SK-N-DZ (cell line): ENCODE measurements at places on chromosomes 7 and 10.
A peak's percentile ranks its signal among the peaks of the same experiment; 100 is the strongest.

GRCh38 chr7:92461027-92462003 is 14.0 kb downstream of the GATAD1 start:
- DNase-seq, result peak; percentile 44

DNA sequence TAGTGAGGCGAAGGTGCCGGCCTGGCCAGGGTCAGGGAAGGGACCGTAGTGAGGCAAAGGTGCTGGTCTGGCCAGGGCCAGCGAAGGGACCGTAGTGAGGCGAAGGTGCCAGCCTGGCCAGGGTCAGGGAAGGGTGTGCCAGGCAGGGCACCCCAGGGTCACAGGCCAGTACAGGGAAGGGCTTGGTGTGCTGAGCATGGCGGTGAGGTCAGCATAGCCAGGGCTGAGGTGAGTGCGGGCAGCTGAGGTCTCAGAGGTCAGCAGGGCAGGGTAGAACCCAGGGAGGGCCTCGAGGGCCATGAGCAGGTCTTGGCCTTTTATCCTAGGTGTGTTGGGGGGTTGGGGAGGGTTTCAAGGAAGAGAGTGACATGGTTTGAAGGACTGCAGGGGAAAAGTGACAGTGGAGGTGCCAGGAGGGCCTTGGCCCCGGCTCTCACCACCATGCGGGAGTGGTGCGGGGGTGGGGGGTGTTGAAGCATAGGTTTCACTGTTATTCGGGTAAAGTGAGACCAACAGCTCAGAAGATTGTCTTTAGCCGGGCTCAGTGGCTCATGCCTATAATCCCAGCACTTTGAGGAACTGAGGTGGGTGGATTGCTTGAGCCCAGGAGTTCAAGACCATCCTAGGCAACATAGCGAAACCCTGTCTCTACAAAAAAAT is 93.3 kb downstream of the CHST15 start:
- DNase-seq, result no peak

- DNase-seq, result no peak
Observed at GRCh38 chr7:149791411-149792219, 18.2 kb upstream of the ZNF467 start.

- DNase-seq, result peak; percentile 35
Observed at GRCh38 chr7:28179120-28180030, 1.2 kb downstream of the JAZF1 start.

DNA sequence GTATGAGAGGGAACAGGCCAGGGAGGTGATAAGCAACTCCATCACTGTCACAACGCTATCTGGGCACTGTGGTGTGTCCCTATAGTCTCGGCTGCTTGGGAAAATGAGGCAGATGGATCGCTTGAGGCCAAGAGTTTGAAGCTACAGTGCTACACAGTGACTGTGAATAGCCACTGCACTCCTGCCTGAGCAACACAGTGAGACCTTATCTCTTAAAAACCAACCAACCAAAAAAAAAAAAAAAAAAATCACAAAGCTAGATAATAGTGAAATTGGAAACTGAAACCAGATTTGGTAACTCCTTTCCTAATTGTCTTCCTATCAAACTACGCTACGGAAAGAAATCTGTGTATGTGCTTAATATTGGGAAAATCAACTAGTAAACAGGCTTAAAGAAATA is 14.1 kb downstream of the MICU1 start:
- DNase-seq, result no peak

GRCh38 chr10:76885816-76886215 is 751.8 kb downstream of the KCNMA1 start:
- peak; percentile 44 for DNase-seq

DNA sequence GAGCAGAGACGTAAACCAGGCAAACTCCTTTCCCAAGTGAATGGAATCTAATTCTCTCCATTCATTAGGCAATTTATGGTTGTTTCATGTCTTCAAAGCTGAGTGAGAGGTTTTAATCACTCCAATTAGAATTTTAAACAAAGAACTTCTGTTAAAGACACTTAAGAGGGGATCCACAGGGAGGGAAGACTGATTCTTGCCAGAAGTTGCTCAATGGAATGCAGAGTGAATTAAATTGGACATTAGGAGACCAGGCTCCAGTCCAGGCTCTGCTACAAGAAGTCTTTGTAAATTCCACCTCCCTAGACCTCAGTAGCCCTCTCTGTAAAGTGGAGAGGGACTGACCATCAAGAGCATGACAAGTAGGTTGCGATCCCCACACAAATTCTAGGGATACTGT is 130.7 kb upstream of the TMEM72 start:
- DNase-seq, result no peak

DNA sequence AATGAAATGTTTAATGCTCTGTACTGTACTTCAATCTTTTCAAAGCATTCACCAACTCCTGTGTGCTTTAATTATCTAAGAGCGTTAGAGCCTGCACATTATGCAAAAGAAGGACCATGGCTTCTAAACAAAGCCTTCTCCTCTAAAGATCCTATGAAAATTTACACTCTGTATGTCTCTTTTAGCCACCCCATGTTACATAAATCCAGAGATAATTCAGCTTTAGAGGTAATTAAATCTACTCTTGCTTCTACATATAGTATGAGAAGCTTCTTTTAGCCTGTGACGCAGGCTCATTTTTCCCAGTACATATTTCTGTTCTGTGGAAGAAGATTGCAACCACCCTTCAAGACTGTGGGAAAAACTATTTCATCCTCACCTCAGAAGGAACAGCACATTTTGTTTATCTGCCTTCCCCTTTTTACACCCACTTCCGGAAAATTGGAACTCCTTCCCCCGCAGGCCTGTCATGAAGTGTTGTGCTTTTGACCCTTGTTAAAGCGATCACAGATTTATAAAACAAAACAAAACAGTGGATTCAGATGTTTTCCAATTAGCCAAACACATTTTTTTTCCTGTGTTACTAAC is 8.1 kb upstream of the TAS2R16 start:
- no peak for DNase-seq

DNA sequence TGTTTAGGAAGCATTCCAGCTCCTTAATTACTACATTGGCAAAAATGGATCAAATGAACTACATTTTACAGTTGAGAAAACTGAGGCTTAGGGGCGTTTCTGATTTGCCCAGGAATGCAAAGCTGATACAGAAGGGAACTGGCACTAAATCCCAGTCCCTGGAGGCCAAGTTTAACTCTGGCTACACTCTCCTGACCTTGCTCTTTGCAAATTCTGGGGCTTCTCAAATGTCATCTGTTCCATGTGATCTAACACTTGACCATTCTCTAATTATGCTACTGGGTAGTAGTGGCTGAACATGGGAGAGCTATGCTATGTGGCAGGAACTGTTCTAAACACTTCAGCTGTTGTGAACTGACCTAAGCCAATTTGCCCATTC is 11.3 kb upstream of the HABP2 start:
- no peak for DNase-seq

DNA sequence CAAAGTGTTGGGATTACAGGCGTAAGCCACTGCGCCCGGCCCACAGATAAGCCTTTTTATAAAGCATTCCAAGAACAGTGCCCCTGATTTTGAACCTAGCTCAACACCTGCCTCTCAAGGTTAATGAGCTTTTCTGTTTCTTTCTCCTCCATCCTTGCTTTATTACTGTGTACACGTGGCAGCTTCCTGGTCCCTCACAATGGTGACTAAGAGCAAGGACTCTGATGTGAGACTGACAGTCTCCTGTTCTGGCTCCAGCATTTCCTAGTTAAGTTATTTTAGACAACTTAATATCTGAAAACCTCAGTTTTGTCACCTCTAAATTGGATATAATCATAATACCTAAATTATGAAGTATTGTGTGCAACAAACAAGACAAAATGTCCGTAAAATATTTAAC is 9.9 kb downstream of the HABP2 start:
- no peak for DNase-seq

DNA sequence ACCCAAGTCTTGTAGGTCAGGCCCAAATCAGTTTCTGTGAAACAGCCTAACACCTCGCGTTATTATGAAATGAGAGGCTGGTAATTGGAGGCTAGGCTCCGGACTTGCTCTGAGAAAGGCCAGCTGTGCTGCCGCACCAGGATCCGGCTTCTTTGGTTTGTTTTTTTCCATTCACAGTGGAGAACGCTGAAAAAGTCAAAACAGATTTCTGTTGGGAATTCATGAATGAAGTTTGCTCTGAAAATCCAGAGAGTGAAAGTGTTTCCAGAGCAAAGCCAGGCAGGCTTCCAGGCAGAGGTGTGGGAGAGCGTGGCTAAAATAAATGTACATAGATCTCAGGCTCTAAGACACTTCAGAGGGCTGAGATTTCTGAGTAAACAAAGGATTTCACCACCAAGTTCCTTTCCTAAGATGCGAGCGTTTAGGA is 240.1 kb downstream of the TRIL start:
- no peak for DNase-seq

GRCh38 chr10:77156406-77156879 is 481.2 kb downstream of the KCNMA1 start:
- DNase-seq, result no peak

- DNase-seq, result no peak
Observed at GRCh38 chr7:47846138-47846836, 102.0 kb downstream of the PKD1L1 start.

GRCh38 chr10:122279725-122280141 is 8.6 kb downstream of the BTBD16 start:
- peak; percentile 60 for DNase-seq

DNA sequence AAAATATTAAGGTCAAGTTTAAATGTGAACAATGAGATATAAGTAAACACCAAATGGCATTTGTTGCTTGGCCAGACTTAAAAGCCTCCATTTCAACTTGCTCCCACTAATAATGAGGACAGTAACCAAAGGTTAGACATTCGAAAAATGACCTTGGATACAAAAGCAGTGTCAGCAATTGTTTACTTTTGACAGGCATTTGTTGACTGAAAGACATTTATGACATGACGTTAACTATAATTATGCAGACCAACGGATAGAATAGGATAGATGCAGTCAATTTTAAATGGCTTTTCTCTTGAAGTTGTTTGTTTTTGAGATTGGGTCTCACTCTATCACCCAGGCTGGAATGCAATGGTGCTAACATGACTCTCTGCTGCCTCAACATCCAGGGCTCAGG is 6.3 kb upstream of the WNT16 start:
- no peak for DNase-seq

DNA sequence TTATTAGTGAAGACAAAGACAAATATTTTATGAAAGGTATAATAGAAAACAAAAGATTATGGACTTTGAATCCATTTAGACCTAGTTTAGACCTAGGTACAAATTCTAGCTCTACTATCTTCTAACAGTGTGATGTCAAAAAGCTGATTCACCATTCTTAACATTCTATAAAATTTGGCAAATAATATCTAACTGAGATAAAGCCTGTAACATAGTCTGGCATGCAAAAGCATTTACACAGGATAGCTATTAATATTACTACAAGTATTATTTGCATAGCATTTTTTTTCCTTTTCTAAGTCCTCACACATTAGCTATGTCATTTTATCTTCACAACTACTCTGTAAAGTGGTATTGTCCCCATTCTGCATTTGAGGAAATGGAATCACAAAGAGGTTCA is 179.6 kb upstream of the LRRTM3 start:
- no peak for DNase-seq

- peak; percentile 90 for DNase-seq
Observed at GRCh38 chr7:82443547-82444219, at the start of gene CACNA2D1. CACNA2D1 (minus strand) TSS chr7:82443777.

GRCh38 chr10:96462606-96463151 is 51.0 kb downstream of the TLL2 start:
- DNase-seq, result no peak

GRCh38 chr10:22959292-22959691 is 31.4 kb downstream of the ARMC3 start:
- no peak for DNase-seq

- DNase-seq, result peak; percentile 52
Observed at GRCh38 chr7:128135515-128136214, 104.4 kb upstream of the LRRC4 start.

DNA sequence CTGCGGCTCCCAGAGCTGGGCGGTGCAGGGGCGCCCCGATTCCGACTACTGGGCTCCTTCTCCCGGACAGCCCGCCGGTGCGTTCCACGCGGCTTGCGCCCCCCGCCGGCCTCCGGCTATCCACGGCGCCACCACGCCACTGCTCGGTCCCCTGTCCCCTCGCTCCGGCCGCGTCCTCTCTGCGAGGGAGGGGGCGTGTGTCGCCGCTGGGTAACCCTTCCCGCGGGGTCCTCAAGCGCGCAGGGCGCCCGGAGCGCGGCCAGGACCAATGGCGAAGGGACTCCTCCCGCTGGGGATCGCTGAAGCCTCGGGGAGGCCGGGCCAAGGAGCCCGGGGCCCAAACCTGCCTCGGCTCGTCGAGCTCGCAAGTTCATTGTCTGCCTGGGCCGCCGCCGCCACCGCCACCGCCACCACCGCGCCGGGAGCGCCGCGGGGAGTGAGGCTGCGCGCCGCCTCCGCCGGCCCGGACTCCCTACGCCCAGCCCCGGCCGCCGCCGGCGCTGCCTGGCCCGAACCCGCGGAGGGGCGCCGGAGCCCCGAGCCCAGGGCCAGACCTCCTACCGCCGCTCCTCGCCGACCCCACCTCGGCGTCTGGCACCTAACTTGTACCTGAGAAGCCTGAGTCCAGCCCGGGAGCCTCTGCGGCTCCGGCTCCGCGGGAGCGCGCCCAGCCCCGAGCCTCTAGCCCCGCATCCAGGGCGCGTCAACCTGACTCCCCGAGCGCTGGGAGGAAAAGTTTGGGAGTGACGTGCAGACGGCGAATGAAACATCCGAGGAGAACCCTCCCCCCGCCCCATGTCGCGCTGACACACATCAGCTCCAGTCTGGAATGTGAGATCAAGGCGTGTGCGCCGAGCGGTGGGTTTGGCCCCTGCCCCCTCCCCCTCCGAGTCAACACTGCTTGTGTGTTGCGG is at the start of gene CHST15:
Gene CHST15 (minus strand): TSS at position 739 of the 914 bp plus-strand sequence. CDS start 47,386 bp downstream, outside the sequence.
- peak; percentile 47 for DNase-seq

DNA sequence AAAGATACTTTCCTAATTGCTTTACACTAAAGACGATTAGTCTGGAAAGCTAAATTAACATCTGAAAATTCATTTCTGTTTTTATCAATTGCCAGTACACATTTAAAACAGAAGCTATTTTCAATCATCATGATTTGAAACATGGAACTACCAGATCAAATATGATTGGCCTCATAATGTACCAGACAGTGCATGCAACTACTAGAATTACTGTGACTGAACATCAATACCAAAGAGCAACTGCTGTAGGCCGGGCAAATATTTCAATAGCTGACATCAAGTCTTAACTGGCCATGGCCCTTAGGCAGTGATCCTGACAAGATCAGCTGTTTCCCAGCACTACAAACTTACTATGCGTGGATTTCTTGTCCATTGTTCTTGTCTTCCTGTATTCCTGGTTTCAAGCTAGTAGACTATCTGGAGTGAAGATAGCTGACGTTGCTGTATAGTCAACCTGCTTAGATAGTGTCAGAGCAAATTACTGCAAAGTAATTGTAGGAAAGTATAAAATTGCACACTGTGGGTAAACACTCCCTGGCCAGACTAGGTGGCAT is 21.7 kb upstream of the WNT16 start:
- no peak for DNase-seq
